Activated CD4-positive, alpha-beta T cell treated with anti-CD3 and anti-CD28 coated beads, Interleukin-2, amount 10 ng/mL, durations not matched to agents 24 days and 14 days (primary cell): ENCODE measurements at places on chromosomes 6 and 20.

- no peak for DNase-seq
Measured at GRCh38 chr6:113366505-113366904, 490.6 kb upstream of the MARCKS start.

- DNase-seq: peak; percentile 78
Measured at GRCh38 chr20:43840382-43841070, 74.1 kb upstream of the TOX2 start.

DNA sequence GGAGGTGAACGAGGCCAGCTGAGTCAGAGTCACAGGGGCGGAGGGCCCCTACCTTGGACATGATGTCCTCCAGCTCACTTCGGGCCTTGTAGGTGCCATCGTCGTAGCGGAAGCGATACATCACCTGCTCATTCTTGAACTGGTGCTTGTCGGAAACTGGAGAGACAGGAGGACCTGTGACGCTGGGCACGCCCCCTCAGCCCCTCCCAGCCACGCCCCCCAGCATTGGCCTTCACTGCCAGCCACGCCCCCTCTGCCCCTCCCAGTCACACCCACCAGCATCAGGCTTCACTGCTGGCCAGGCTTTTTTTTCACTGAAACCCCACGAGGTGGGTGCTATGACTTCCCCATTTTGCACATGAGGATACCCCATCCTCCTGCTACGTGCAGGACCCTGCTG, 148.2 kb downstream of the PREX1 start:
- no peak for DNase-seq

DNA sequence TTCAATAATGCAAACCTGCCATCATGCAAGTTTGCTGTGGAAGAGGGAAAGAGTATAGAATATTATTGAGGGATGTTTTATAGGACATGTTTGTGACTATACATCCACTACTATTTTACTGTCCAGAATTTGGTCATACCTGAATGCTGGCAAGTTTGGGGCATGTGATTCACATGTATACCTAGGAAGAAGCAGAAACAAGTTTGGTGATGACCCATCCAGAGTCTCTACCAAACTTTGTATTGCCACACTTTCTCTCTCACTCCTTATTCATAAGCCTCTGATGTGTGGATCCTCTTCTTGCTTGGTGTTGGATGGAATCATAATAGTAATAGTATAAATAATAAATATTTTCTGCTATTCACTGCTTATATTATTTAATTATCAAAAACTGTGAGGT, 108.5 kb upstream of the FLRT3 start:
- no peak for DNase-seq

DNA sequence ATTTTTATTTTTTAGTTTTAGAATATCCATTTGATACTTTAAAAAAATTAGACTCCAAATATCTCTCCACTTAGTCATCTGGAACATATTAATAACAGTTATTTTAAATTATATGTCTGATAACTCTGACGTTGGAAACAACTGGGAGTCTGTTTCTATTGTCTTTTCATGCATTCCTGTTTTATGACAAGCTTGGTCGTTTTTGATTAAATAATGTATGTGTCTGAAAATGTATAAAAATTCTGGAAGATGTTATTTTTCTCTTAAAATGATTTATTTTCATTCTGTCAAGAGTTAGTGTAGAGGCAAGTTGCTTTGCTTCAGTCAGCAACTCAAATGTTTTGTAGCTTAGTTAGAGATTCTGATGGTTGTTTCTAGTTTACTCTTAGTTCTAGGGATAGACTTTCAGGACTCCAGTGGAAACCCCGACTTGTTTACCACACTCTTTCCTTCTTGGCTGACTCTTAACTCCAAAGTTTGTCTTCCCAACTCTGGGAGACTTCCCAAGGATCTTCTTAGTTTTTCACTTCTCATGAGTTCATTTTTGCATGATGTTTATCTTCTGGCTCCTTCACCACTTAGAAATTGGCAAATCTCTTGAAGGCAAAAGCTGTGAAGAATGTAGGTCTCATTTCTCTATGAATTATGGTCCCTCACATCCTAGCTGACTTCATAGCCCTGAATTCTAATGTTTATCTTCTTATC, 190.9 kb downstream of the LAMA2 start:
- DNase-seq: no peak

DNA sequence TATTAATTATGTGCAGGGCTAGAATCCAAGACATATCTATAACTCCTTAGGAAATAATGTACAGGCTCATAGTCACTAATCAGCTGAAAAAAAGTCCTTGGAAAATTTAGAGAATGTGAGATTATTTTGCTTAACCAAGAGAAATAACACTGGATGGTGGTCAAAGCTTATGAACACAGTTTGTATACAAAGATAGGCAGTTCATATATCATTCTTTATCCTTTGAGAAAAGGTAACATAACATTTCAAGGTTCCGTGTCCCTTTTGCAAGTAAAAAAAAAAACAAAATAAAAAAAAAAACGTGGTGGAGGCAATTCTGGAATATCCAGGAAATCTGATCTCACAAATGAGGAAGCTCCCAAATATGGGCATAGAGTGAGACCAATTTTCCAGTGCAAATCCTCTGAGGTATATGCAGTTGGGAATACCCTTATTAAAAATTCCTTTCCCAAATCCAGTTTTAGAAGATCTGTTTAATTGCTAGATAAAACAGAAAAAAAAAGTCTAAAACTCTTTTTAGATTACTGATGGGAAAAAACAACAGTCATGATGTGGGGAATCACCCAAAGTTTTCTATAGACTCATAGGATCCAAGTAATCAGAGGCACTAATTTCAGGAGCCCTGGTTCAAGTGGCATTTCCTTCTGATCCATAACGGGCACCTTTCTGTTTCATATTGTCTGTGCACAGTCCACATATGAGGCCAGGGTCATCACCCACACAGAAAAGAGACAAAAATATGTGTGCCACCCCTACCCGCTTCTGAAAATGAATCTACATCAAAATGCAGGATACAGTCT, 17.7 kb upstream of the TNFAIP3 start:
- DNase-seq: no peak

DNA sequence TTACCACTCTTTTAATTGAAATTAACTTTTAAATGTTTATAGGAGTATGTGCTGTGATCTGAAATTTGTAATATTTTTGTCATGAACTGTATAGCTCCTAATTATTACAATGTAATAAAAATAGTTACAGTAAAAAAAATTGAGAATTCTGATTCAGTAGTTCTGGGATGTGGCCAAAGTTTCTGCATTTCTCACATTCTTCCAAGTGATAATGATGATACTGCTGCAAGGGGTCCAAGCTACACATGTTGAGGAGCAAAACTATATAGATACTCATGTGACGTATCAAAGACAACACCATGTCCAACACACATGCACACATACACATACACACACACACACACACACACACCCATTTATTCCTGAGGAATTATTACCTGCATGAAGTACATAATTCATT, 71.0 kb upstream of the FAM83B start:
- no peak for DNase-seq

DNA sequence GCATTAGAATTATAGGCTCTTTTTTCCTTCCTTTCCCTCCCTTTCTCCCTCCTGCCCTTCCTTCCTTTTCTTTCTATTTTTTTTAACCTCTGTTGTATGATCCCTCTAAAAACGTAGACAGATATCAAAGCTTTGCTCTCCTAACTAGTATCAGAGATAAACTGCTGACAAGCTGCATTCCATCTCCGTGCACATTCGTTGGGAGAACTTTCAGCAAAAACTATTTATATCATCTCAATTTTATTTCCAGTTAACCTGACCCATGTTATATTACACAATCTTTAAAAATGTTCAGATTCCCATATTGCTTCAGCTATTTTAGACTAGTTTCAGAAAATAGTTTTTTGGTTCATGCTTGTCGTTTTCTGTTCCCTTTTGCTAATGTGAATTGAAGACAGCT, 47.3 kb downstream of the RNF217 start:
- DNase-seq: no peak

- peak; percentile 86 for DNase-seq
Measured at GRCh38 chr6:119742188-119742803, 392.7 kb upstream of the MAN1A1 start.

DNA sequence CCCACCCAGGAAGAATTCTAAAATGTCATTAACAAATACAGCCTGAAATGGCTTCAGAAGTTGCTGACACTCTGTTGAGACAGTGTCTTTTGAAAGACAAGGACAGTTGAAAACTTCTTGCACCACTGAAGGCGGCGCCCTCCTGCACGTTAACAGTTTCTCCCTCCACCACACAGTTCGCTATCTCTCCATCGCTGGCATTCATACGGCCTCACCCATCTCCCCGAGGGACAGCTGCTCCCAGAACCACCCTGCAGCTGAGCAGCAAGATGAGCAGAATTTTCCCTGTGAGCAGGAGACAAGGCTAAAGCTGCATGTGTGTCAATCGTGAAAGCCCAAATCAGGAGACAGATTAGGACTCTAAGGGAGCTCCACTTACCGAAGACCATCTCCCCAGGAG, 113.3 kb downstream of the LY86 start:
- no peak for DNase-seq

GRCh38 chr6:56951049-56951831, 3.7 kb upstream of the BEND6 start:
- DNase-seq: no peak

GRCh38 chr6:53236241-53236640, 87.6 kb upstream of the GCM1 start:
- no peak for DNase-seq

DNA sequence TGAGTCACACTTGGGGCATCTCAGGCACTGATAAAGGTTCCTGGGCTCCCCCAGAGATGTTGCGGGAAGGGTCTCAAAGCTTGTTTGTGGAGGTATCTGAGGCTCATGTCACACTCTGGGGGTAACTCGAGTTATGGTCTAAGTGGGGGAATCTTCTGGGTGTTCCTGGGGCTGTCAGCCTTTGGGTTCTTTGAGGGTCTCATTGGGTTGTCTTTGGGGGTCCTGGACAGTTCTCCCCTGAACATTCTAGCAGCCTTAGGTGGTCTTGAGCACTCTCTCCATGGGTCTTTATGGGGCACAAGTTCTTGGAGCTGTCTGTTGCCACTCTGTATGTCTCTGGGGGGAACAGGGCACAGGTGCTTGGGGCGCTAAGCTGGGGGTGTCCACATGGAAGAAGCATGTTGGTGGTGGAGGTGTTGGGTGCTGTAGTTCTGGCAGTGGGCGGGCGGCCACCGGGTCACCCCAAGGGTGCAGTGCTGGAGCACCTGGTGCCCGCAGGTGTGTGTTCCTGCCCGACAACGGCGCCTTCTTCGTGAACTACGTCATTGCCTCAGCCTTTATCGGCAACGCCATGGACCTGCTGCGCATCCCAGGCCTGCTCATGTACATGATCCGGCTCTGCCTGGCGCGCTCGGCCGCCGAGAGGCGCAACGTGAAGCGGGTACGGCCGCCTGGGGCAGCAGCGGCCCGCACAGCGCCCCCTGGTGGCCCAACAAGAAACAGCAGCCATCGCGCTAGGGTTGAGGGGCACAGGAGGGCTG, 7.1 kb upstream of the CAPN11 start:
- DNase-seq: peak; percentile 95

GRCh38 chr6:152094992-152095592, 287.6 kb downstream of the ESR1 start:
- DNase-seq: no peak

DNA sequence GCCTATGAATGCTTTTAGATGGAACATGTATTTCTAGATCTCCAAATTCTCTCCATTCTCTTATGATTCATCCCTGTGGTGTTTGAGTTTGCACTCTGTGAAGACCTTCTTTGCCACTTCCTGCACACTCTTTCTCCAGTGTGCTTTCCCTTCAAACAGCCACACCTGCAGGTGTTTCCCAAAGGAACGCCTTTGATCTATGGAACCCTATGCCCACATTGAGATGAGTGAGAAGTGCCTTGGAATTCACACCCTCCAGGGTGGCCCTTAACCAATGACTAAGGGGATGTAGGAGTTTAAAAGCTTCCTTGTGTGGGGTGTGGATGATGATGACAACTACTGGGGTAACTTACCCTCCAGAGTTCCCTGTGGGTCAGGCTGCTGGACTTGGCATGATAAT, 570.1 kb downstream of the DHX35 start:
- DNase-seq: no peak

- DNase-seq: peak; percentile 91
Measured at GRCh38 chr6:125995972-125996580, 9.7 kb downstream of the TRMT11 start.

- DNase-seq: no peak
Measured at GRCh38 chr20:10077081-10077471, 42.3 kb downstream of the ANKEF1 start.

DNA sequence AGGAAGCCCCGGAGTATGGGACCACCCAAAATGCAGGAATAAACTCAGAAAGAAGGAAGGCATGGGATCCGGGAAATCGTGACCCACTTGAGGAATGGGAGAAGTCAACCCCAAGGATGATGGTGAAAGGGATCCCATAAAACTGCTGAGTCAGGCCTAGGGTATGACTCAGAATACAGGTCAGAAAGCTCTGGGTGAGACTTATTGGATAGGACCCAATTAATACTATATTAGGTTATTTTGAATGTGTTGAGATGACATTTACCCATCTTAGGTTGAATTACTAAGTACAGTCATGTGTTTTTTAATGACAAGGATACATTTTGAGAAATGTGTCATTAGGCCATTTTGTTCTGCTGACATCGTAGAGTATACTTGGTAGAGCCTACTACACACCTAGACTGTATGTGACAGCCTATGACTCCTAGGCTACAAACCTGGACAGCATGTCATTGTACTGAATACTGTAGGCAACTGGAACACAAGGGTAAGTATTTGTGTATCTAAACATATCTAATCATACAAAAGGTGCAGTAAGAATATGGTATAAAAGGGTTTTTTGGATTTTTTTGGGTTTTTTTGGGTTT, 17.1 kb upstream of the HIVEP1 start:
- no peak for DNase-seq

DNA sequence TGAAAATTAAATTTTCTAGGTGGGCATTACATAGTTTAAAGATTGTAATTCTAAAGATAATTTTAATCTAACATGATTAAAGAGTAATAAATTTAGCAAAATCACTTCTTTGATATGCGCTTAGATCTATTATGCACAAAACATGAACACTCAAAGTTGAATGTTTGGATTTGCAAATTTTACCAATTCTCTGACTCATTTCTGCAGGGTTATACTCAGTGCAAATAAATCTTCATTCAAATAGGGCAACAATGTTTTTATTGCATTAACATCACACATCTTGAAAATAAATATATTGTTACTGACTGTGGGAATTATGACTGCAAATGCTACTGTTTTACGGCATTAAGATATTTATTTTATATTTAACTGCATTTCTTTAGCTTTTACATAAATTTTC, 110.7 kb downstream of the OGFRL1 start:
- DNase-seq: no peak

DNA sequence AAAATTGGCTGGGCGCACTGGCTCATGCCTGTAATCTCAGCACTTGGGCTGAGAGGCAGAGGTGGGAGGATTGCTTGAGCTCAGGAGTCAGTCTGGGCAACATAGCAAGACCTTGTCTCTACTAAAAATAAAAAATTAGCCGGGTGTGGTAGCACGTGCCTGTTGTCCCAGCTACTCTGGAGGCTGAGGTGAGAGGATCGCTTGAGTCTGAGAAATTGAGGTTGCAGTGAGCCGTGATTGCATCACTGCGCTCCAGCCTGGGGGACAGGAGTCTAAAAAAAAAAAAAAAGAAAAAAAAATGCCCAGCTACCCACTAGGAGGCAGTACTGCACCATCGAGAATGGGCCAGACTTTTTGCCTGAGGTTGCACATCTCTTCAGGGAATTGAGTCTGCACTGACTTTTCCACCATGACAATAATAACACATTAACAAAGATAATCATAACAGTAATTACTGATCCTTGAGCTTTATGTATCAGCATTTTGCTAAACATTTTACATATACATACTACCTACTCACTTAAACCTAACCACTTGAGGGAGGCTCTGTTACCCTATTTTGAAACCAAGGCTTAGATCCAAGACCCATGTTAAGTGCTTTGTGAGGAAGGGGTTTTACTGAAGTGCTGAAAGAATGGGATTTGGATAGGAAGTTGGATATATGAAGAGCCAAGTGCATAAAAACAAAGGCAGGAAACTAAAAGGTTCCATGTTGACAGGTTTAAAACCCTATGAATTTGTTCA, 21.0 kb downstream of the SRSF3 start:
- peak; percentile 85 for DNase-seq
